ENCODE measurements at places on chromosomes 2 and 18.

GRCh38 chr18:34847408-34847807 is 137.3 kb downstream of the DTNA start:
- DNase-seq, result no peak

DNA sequence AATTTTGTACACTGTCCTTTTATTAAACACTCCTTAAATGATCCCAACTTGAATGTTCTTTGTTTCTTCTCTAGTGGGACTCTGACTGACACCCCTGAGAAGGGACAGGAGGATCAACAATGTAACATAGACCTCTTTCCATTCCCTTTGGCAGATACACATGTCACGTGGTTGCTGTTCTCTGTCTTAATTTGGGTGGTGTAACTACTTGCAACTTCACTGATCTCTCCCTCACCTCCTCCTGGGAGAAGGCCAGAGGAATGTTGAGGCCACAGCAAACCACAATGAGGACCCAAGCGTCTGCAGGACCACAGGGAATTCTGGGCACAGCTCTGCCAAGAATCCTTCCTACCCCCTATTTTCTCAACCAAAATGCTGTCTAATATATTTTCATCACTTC is 205.6 kb downstream of the RTP5 start:
- DNase-seq, result no peak

DNA sequence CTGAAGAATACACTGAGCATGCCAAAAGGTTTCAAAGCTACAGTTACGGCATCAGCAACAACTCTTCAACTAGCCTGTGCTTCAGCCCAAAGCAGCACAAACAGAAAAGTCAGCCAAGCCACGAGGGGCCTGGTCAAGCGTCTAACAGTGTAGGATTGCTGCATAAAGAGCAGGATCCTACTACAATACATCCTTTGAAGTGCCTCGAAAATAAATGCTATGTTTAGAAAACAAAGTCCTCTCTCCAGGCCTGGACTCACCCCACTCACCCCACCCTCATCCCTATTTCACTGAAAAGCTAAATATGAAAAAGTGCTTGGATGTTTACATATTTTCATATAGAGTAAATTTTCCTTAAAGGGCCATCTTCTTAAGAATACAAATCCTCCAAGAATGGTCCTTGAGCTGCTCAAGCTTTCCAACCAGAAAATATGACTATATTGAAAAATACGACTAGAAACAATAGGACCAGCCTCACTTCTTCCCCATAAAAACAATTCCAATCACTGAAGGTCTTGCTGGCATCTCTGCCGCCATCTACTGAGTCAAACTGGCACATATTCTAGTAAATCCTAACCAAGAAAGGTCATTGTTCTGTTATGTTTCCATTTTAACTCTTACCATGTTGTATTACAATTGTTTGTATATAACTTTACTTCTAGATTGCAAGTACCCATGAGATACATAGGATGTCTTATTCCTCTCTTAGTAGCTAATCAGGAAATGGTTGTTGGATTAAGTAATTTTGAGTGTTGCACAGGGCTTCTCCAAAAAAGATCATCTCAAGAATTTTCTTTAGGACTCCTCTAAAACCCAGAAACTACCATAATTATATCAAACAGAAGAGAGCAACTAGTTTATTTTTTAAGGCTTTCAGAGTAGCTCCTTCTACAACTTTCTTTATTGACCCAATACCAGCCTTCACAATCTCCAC is 63.6 kb downstream of the CLHC1 start:
- no peak for DNase-seq

DNA sequence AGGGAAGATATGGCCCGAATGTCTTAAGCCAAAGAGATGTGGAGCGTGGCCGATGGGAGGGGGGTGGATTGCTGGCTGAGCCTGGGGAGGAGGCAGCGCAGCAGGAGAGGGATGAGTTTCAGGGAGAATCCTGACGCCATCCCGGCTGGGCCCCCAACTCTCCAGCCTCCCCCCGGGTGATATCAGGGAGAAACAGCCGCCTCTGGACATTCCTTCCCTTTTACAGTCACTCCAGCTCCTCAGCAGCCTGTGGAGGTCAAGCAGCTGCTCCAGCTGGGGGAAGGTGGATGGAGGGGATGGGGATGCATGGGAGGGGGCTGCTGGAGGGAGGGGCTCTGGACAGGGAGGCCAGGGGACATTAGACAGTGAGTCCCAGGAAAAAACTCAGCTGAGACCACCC is 9.5 kb upstream of the DES start:
- no peak for DNase-seq

- no peak for DNase-seq
These were observed at the start of gene LYPD6 for GRCh38 chr2:149330127-149331022. TSS of gene LYPD6 (plus strand) at chr2:149330587. CDS start at chr2:149437709, 107,122 bp downstream.

- no peak for DNase-seq
These were observed 38.7 kb downstream of the PXDN start for GRCh38 chr2:1705557-1706076.

DNA sequence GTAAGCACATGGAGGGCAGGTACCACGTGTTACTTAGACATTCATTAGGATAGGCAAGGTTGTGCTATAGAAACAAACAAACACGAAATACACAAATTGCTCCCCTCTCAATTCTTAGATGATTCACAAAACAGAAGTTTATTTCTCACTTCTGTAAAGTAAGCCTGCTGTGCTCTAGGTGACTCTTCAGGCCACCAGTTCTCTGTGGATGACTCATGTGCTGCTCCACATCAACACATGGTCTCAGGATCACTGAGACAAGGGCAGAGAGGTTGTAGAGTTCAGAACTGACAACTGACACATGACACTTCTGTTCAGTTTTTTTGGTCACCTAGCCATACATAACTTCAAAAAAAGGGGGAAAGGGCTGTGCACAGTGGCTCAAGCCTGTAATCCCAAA is 70.6 kb downstream of the DAW1 start:
- DNase-seq, result no peak

- DNase-seq, result no peak
These were observed 57.6 kb downstream of the PXDN start for GRCh38 chr2:1686784-1687105.

DNA sequence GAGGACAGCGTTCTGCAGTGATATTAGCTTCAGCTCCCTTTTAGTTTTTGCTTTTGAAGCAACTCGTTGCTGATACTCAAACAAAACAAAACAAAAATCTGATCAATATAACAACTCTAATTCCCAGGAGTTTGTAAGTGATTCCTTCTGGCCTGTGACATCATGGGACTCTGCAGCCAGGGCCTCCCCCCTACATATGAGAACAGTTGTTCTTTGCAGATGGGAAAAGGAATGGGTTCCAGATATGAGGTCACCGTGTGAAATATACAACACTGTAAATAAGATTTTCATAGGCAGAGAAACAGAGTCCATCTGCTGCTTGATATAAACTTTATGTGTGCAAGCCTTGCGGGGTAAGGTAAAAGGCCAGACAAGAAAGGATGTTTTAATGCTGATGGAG is 56.7 kb downstream of the DIS3L2 start:
- DNase-seq, result no peak

DNA sequence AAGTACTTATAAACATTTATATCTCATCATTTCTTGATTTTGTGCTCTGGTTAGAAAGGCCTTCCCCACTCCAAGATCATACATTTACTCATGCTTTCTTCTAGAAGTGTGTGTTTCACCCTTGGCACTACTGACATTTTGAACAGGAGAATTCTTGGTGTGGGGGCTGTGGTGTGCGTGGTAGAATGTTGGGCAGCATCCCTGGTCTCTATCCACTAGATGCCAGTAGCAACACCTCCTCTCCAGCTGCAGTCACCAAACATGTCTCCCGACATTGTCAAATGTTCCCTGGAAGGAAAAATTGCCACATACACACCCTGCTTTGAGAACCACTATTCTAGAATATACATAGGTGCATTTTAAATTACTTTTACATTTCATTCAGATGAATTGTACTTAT is 8.7 kb upstream of the TGIF1 start:
- DNase-seq, result peak; percentile 68

- no peak for DNase-seq
These were observed 37.7 kb downstream of the BCL11A start for GRCh38 chr2:60515721-60516226.

GRCh38 chr2:112640800-112641675 is 4.7 kb upstream of the SLC20A1 start:
- peak; percentile 63 for DNase-seq

GRCh38 chr18:51390702-51391101 is 193.2 kb upstream of the MEX3C start:
- no peak for DNase-seq

DNA sequence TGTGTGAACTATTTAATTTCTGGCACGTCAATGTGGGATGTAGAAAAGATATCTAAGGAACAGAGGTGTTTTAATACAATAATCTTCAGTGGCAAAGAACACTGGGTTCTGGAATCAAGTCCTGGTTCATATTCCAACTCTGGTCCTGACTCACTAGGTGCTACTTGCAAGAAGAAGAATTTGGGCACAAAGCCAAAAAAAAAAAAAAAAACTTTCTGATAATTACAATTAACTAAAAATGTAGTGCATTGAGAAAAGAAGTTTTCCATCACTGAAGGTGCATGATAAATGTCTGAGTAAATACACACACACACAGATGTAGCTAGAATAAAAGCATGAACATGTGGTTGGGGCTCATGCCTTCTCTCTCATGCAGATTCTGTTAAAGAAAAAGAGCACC is 424.4 kb upstream of the REG3G start:
- no peak for DNase-seq

GRCh38 chr2:126720638-126721037 is 64.7 kb downstream of the GYPC start:
- no peak for DNase-seq

- DNase-seq, result no peak
These were observed 42.1 kb upstream of the KCNG2 start for GRCh38 chr18:79755496-79756142.

- DNase-seq, result no peak
These were observed 28.9 kb downstream of the PRKRA start for GRCh38 chr2:178422097-178422496.

GRCh38 chr2:170498619-170499018 is 216.5 kb upstream of the SP5 start:
- no peak for DNase-seq

- no peak for DNase-seq
These were observed 103.2 kb downstream of the FAM161A start for GRCh38 chr2:61750624-61751023.

GRCh38 chr2:192151853-192152252 is 42.9 kb downstream of the TMEFF2 start:
- DNase-seq, result no peak

GRCh38 chr2:98463988-98464771 is 19.5 kb downstream of the INPP4A start:
- no peak for DNase-seq

DNA sequence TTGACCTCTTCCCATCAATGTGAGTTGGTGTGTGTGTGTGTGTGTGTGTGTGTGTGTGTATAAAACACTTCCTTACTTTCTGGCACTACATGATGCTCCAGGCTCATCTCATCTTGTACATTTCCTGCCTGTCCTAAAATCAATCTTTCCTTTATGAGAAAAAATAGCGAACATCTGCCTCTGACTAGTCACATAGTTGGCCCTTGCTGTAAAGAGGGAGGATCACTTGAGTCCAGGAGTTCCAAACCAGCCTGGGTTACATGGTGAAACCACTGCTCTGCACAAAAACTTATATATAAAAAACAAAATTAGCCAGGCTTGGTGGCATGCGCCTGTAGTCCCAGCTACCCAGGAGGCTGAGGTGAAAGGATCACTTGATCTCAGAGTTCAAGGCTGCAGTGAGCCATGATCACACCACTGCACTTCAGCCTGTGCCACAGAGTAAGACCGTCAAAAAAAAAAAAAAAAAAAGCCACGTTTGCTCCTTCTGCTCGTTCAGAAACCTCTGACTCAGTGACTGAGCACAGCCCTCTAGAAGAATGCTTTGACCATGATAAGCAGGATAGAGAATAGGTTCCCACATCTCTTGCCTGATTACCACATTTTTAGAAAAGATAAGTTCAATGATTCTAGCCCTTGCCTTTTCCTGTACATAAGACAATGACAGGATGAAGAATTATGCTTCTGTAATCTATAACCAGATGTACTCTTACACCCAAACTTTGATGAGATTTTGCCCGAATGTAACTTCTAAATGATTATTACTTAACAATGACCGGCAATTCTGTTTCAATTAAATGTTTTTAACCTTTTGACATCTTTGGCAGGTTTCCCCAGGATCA is 45.2 kb upstream of the ST3GAL5 start:
- no peak for DNase-seq

- DNase-seq, result no peak
These were observed 13.4 kb upstream of the LRPPRC start for GRCh38 chr2:44009136-44009735.

DNA sequence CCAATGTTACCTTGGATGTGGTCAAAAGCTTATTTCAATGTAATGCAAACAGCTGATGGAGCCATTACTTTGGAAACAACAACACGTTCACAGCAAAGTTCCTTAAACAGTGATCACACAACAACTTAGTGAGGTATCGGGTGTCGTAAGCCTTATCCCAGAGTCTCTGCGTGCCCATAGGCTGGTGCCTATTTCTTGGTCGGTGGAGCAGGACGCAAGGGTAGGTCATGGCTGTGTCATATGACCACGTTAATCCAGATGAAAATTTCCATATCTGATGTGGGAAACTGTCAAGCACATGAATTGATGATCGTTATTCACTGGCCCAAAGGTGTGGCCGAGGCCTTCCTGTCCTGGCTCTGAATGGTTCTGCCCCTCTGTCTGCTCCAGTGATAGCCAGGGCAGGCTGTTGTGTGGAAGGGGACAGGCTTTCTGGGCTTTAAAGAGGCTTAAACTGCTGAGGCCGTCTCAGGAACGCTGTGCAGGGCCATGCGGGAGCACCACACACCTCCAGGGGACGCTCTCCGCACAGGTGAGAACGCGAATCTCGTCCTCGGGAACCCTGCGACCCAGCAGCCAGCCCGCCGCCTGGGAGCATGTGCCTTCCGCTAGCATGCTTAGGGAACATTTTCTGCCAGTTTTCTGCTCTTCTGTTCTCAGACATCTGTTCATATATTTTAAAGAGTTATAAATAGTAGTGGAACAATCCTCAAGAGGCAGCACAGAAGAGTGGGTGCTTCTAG is 90.6 kb downstream of the KCTD1 start:
- no peak for DNase-seq

DNA sequence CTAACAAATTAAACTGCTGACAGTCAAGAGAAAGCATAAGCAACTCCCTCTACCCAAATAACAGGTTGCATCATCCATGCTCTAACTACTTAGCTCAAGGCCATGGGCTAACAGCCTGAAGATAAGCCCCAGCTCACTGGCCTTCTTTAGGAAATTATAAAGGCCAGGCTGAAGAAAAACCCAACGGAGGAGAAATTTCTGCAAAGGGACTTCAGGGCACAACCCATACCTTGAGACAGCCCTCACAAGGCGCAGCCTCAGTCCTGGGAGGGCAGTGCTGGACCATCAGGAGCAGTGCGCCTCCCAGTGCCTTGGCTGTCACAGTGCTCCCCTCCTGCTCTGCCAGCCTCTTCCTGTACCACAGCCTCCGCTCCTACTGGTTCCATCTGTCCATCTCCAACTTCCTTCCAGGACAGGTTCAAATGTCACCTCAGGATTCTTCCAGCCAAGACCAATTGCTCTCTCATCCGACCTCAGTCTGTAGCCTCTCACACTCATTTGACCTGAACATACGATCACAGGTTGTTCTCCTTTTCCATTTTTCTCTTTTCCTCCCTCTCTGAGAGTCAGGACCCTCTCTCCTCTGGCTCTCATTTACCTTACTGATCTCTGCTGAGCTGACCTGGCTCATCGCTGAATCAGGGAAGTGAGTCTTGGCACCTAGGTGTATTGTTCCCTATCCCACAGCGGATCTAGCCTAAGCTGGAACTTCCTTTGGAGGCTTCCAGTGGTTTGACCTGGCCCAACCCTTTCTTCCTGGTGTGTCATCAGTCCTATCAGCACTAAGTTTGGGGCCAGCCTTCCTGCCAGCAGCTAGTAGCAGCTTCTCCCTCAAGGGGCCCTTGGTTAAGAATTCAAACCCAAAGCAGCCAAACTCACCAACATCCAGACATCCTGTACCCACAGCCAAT is 1.9 kb downstream of the MCFD2 start:
- DNase-seq, result no peak

Data from ascending aorta (tissue), 2 donors.